ENCODE measurements at places on chromosomes 2 and 18.

GRCh38 chr2:121390082-121390692 lies 105.2 kb upstream of the TFCP2L1 start:
- no peak overlapping the region for H3K4me3 ChIP-seq
- 0 out of 2 replicates have a peak, but pooled peaks cover 5% of the 10 kb centered on the region for H3K36me3 ChIP-seq
- no peak for DNase-seq

DNA sequence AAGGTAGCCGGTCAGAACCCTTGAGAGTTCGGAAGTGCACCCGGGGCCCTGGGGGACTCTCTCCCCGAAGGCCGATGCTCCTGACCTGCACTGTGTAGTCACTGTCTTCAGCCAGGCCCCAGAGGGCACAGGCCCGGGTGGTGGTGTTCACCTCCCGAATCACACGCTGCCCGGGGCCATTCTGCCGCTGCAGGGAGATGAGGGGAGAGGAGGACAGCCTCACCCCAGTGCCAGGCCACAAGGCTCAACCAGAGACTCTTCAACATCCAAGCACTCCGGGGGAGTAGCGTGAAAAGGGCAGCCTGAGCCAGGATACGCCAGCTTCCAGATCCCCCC lies 1.1 kb downstream of the FNDC4 start:
- H3K27me3 ChIP-seq: peaks cover 13% of the 10 kb centered on the region
- H3K4me1 ChIP-seq: no peaks in the 10 kb centered on the region
- H3K36me3 ChIP-seq: no peaks in the 10 kb centered on the region

- no peaks in the 10 kb centered on the region for H3K27me3 ChIP-seq
- H3K36me3 ChIP-seq: no peaks in the 10 kb centered on the region
- DNase-seq: no peak
Measured at GRCh38 chr2:111053825-111054515, 66.7 kb upstream of the BCL2L11 start.

DNA sequence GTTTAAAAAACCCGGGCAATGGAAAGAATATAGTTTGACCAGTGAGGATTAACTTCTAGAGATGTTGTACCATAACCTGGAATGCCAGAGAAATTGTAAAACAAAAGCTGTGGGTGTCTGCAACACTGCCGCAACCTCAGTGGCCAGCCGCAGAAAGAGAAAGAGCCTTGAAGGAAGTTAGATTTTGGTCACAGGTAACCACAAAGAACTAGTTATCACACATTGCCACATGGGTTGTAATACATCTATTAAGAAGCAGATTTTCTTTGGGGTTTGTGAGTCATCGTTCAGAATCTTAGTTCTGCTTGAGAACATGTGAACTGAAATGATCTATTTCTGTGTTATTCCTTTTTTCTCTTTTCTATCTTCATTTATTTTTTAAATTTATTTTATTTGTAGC lies 222.9 kb upstream of the AGAP1 start:
- H3K36me3 ChIP-seq: no peaks in the 10 kb centered on the region
- peak overlapping the region; percentile 22 for H3K4me3 ChIP-seq
- peaks cover 15% of the 10 kb centered on the region for H3K27me3 ChIP-seq
- H3K27ac ChIP-seq: peak overlapping the region; percentile 81
- H3K4me1 ChIP-seq: peaks cover 21% of the 10 kb centered on the region
- DNase-seq: peak; percentile 93

GRCh38 chr2:24365051-24365450 lies 4.7 kb upstream of the ITSN2 start:
- no peaks in the 10 kb centered on the region for H3K36me3 ChIP-seq
- H3K27me3 ChIP-seq: no peaks in the 10 kb centered on the region
- DNase-seq: no peak
- H3K4me3 ChIP-seq: no peak overlapping the region

- H3K36me3 ChIP-seq: no peaks in the 10 kb centered on the region
- H3K4me1 ChIP-seq: no peaks in the 10 kb centered on the region
Measured at GRCh38 chr2:156452971-156453370, 16.8 kb downstream of the GPD2 start.
